ENCODE measurements at places on chromosomes 7 and 10. TPM values are rescaled to one million over a fixed set of nuclear protein-coding genes. Genes with fewer than 3 reads are reported as not detected.

- no peak for DNase-seq
Measured at GRCh38 chr7:67847092-67847787, 850.6 kb downstream of the TYW1 start.

DNA sequence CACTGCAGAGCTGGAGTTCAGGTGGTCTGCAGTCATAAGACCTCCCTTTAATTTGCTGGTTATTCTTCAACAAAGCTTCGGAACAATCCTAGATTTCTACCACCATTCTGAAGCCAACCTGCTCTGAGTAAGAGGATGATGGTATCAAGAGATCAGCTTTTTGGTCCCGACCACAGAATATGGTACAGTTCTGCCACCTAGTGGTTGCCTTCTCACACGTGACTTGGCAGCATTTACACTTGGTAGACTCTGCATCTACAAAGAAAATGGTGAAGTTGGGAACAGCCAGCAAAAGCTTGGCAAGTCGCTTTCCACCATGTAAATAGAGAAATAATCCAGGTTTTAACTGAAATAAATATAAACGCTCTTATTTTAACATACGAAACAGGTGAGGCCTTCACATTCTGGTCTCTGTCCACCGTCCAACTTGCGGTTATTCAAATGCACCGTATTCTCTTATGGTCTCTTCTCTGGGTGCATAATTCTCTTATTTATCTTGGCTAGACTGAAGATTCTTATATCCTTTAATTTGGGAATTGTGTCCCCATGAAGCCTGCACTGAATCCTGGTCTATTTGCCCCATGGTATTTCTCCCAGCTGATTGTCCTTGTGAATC is 173.9 kb upstream of the GRM3 start:
- peak; percentile 93 for DNase-seq

The PDCD4 gene
- 57.7 TPM for total RNA-seq

The FAM237B gene
- not detected for total RNA-seq

The ING3 gene
- total RNA-seq = 32.0 TPM

The C10orf67 gene
- not detected for total RNA-seq

Measured in neural progenitor cell (in vitro differentiated cells).